Stimulated activated CD4-positive, alpha-beta T cell treated with anti-CD3 and anti-CD28 coated beads, Interleukin-15, amount 100 ng/mL, for 1 hour (primary cell): ENCODE measurements at places on chromosomes 13 and 19.

GRCh38 chr13:110466266-110466915 is 95.1 kb downstream of the RAB20 start:
- no peak for DNase-seq

GRCh38 chr19:2325281-2326046 is 2.9 kb downstream of the LSM7 start:
- no peak for DNase-seq

DNA sequence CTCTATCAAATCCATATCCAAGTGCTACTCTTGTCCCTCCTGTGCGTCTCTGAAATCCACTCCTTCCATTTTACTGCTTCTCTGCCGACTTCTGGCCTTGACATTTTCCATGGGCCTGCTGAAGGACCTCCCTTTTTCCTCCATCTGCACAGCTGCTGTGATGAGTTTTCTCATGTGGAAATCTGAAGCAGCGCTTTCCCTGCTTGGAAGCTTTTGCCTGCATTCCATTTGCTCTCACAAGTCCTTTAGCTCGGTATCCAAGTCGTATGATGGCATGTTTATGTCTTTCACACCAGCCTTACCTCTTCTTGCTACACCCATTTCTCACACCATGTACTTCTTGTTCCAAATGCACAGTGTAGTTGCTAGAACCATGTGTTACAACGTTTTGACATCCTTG is 328.2 kb downstream of the GPC5 start:
- DNase-seq: no peak

DNA sequence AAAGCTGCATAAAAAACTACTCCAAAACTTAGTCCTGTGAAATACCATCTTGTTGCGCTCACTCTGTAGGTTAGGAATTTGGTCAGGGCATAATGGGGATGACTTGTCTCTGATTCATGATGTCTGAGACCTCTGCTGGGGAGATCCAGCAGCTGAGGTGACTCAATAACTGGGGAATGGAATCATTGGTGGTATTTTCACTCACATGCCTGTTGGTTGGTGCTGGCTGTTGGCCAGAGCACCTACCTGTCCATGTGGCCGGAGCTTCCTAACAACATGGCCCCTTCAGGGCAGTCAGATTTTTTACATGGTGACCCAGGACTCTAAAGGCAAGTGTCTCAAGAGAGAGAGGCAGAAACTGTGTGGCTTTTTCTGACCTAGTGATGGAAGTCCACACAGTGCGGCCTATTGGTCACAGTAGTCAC is 7.4 kb upstream of the ESD start:
- no peak for DNase-seq

DNA sequence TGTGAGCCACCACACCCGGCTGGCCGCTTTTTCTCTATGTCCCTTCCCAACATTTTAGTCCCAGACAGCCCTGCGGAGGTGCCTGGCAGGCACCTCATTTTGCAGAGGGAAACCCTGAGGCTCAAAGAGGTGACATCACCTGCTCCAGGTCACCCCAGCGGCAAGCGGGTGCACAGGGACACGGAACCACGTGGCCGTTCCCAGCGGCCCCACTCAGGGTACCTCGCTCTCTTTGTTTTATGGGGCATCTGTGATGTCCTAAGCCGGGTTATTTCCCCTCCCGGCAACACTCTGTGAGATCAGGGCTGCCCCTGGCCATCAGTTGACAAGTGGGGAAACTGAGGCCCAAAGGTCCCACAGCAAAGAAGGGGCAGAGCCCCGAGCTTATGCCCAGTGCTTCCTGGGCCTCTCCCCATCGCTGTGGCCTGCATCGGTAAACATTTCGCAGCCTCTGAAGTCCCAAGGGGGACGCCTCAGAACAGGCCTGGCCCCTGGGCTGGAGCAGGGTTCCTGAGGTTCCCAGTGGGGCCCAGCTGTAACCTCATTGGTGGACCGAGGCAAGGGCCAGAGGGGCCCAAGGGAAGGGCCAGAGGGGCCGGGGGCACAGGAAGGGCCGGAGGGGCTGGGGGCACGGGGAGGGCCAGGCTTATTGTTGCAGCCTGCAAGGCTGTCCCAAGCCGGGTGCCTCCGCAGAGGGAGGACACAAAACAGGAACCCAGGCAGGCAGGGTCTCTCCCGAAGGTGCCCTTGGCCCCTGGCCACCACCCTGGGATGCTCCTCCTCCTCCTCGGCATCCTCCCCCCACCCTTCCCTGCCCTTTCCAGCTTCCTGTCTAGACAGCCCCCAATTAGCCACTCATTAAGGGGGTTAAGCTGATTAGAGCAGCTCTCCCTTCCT is 39.0 kb downstream of the SMIM24 start:
- DNase-seq: no peak

DNA sequence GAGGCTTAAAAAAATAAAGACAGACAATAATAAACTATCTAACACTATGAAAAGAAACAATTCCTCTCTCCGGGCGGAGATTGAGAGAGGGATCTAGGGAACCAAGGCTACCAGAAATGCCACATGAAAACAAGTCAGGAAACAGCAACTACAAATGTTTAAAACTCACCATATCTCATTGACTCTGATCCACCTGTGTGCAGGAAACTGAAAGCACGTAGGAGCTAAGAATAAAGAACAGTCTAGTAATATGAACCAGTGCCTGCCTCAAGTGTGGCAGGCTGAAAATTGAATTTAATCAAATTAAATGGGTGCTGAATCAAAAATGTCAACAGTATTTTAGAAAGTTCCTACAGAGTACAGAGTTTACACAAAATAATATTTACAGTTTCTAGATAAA is 1701.0 kb downstream of the SLITRK5 start:
- DNase-seq: no peak

DNA sequence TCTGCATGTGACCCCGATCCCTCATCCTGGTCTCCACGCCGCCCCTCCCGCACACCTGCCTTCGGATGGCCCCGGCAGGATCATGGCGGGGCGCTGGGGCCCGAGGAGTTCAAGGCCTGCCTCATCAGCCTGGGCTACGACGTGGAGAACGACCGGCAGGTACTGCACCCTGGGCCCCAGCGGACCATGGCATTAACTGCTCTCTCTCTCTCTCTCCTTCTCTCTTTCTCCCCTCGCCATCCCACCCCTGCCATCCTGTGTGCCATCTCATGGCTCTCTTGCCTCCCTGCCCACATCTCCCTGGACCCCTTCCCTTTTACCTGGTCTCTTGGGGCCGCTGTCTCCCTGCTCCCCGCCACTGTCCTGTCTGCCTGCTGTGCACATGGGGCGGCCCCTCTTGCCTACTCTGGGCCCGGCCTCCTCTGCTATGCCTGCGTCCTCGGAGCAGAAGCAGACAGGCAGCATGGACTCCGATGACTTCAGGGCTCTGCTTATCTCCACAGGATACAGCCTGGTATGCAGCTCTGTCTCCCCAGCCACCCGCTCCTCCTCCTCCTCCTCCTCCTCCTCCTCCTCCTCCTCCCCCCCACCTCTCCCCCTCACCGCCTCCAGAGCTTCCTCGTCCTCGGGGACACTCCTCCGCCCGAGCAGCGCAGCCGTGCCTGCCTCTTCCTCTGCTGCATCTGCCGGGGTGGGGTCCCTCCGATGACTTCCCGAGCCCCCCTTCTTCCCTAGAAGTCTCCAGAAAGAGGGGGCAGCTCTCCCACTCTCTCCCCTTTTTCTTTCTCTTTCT is 16.2 kb downstream of the CAPN12 start:
- DNase-seq: no peak

- DNase-seq: no peak
These were observed 466.3 kb downstream of the COG6 start for GRCh38 chr13:40121722-40122121.

DNA sequence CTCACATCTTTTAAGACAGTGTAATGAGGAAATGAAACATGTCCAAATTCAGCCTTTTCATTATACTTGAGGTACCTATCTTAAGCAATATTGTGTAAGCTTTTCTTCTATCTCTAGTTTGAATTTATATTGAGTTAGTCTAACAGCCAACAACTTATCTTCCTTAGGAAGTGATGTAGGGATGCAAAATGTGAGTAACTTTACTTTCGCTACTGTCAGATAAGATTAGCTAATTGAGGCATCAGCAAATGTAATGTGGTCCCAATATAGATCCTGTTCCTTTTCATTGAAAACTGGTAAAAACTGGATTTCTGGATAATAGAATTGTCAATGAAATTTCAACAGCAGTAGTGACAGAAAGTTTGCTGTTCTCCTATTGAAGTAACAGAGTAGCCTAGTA is 902.2 kb downstream of the GPC5 start:
- DNase-seq: no peak

GRCh38 chr13:73440296-73440895 is 381.6 kb downstream of the KLF5 start:
- no peak for DNase-seq

GRCh38 chr13:41549491-41549890 is 92.1 kb downstream of the RGCC start:
- no peak for DNase-seq

DNA sequence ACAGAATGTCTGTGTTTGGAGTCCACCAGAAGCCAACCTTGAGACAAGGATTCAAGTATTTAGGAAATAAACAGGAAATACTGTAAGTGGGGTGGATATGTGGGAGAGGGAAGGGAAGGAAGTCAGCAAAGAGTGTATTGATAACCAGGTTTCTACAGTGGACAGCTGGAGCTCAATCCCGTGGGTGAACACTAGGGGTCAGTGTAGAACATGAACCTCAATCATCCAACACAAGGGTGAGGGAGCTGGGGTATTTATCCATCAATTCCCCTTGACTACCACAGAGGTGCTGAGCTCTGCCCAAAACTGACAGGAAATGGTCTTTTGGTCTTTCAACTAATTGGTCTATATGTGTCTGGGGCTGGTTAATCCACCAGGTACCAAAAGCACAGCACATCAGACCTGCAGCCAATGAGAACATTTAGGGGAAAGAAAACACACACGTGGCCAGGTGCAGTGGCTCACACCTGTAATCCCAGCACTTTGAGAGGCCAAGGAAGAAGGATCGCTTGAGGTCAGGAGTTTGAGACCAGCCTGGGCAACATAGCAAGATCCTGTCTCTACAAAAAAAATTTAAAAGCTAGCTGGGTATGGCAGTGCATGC is 5.6 kb upstream of the SYDE1 start:
- DNase-seq: no peak

GRCh38 chr13:94343243-94343585 is 136.3 kb downstream of the DCT start:
- no peak for DNase-seq

GRCh38 chr19:15519433-15519976 is 11.2 kb downstream of the CYP4F22 start:
- DNase-seq: no peak

DNA sequence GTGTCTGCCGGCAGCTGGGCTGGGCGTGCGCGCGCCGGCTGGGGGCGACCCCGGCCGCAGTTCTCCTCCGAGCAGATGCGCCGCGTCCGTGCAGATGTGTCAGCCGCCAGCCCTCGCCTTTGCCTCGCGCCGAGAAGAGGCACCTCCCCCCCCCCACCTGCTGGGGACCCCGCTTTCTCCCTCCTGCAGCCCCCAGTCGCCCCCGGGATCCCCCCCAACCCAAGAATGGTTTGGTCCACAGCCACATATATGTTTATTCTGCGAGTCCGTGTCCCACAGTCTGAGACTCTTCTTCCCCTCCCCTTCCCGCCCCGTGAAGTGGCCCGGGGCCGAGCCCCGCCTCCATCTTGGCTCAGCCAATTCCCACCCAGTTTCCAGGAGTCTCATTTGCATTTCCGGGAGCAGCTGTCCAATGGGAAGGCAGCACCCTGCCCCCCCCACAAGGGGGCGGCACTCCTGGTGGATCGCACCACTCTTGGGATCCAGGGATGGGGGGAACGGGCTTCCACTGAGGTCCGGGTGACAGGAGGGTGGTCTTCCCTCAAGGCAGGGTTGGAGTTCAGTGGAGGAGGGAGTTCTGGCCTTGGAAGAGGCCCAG is 8.6 kb downstream of the ISOC2 start:
- DNase-seq: no peak

- DNase-seq: no peak
These were observed 20.2 kb downstream of the CHAMP1 start for GRCh38 chr13:114334305-114335053.

GRCh38 chr19:10815007-10815536 is 20.9 kb downstream of the TMED1 start:
- no peak for DNase-seq

DNA sequence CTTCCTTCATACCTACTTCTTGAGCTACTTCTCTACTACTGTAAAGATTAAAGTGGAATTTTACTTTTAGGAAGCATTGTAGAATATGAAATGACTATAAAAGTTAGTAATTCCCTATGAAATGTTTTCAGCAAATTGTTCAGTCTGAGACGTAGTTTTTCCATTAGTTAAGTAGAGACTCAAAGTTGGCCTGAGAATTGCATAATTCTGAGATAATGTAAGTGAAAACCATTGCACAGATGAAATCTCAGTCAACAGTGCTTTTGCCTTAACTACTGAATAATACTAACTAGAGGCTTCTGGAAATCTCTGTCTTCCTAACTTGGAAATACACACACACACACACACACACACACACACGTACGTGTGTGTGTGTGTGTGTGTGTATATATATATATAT is 125.9 kb downstream of the FGF14 start:
- no peak for DNase-seq

DNA sequence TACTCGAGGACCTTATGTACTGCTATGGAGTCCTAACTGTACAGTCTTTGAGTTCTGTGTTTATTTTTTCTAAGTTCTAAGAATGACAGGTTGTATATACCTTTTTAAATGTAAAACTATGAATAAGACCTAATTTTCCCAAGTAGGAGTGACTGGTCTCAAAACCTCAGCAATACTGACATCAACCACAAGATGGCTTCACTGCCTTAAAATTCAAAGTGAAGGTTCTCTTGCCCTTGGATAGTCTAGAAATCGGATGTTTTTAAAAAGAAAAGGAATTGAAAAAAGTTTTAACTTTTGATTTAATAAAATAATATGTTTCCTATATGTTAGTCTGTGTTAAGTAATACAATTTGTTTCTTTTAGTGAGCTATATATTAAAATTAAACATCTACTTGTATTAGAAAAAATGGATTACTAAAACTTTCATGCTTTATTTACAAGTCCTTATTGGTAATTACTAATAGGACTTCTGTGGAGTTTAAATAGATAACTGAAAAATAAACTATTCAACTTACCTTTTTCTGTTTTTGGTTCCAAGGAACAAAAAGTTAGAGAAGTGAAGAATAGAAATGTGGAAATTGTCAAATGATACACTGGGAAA is 52.0 kb downstream of the TDRD3 start:
- DNase-seq: no peak

DNA sequence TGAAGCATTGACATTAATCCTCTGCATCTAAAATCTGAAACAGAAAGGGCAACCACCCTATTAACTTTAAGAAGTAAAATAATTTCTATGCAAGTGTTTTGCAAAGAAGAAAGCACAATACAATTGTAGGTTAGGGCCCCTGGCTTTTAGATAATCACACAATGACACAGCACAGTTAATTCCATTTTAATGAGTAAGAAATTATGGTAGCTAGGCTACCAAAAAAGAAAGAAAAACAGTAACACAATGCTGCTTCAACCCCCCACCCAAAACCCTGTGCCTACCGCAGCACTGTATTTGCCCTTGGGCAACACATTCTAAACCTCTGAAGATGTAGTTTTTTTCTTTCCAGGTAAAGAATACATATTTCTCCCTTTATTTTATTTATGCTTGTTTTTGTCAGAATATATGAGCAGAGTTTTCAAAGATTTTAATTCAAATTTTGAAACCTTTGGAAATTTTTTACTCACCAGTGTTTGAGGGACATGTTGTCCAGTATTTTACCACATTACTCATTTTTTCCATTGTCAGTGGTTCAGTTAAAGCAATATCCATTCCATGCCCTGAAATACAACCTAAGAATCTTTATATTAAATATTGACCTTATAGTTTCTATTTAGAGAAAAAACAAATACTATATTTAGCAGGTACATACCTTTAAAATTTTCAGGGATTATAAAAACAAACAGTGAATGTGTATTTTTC is 21.1 kb downstream of the SOHLH2 start:
- DNase-seq: no peak
